ENCODE measurements at places on chromosomes 2 and 18.

DNA sequence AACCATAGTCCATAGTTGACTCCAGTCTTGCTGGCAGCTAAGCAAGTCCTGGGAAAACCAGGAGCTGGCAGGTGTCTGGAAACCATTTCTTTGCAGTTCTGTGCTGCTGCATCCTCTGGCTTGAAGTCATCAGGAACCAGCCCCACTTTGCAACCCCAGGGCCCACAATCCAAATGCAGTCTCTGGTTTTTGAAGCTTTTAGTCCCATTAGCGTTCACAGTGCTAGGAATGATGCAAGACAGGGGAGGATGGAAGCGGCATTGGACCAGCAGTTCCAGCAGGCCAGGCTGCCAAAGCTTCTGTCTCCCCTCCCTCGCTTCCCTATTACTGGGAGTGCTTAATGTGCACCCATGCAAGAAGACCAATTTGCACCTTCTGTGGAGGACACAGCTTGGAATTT is 106.4 kb downstream of the ZBTB7C start:
- DNase-seq = no peak

DNA sequence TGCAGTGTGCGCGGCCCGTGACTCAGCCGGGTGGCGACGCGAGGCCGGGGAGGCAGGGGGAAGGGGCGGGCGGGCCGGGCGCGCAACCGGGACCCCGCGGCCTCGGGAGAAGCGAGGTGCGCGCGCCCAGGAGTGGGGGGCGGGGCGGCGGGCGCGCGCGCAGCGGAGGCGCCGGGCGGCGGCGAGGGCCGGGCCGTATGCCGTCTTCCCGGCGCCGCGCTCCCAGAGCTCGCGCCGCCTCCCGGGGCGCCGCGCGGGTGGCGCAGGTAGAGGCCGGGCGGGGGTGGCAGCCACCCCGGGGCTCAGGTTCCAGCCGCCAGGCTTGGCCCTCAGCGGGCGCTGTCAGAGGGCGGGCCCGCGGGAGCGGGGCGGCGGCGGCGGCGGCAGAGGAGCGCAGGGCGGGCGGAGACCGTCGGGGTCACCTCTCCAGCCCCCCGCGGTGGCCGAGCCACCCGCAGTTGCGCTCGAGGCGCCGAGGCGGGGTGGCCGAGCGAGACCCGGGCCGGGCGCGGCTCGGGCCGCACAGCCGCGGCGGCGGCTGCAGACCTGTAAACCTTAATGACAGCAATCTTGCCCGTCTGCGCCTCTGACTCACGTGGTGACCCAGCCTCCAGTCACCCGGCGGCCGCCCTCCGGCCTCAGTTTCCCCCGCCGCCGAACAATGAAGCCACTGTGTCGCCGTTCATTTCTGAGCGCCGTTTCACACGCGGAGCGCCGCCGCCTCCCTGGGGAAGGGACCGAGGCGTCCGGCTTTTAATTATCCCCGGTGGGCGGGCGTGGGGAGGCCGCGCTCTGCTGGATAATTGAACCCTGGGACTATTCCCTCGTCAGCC is 25.3 kb upstream of the SMAD7 start:
- peak; percentile 60 for DNase-seq

DNA sequence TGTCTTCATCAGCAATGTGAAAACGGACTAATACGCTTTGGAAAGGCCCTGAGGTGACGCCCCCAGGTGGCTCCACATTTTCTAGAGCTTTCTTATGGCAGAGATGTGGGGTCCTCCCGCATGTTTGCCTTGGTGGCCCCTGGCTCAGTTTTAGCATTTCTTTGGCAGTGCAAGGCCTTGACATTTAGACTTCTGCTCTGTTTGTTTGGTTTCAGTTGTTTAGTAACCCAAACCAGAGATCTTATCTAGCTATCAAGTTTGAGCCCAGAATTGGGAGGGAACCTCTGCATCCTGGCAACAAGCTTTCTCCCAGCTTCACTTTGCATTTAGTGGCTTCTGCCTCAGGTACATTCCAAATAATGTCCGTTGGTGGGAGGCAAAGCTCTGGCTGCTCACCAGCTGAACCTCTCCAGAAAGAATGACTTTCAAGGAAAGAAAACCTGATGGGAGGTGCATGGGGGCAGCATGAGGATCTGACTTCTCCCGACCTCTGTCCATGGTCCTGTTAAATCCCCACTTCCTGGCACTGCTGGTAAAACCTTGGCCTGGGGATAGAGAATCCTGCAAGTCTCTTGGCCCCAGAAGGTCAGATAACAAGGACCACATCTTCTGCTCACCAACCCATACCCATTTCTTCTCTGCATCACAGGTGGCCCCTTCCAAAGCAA is 12.0 kb upstream of the MBP start:
- DNase-seq = no peak

- no peak for DNase-seq
Measured at GRCh38 chr2:30275256-30275655, 43.9 kb downstream of the LBH start.

- no peak for DNase-seq
Measured at GRCh38 chr2:84797271-84797670, 83.6 kb downstream of the TRABD2A start.

GRCh38 chr2:238462782-238463396 is 36.2 kb downstream of the ASB1 start:
- no peak for DNase-seq

GRCh38 chr2:149559341-149560068 is 28.1 kb downstream of the MMADHC start:
- no peak for DNase-seq

GRCh38 chr2:198040835-198041234 is 236.4 kb downstream of the PLCL1 start:
- no peak for DNase-seq

GRCh38 chr2:215423928-215424540 is 11.8 kb downstream of the FN1 start:
- no peak for DNase-seq

GRCh38 chr18:250685-251084 is 17.2 kb downstream of the THOC1 start:
- no peak for DNase-seq

GRCh38 chr2:100484390-100484789 is 14.1 kb downstream of the NMS start:
- DNase-seq = no peak
